ENCODE measurements at places on chromosomes 3 and 15.

DNA sequence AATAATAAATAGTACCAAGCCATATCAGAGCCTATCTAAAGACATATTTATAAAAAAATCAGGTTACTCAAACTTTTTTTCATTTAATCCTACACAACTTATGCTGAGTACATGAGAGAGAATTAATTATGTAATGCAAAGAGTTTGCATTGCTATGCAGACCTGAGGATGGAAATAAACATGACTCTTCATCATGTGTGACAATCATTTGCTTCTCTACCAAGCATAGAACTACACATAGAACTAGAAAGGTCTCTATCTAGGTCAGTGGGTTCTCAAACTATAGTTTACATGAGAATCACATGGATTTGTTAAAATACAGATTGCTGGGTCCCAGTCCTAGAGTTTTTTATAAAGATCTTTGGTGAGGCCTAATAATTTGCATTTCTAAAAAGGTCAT is 86.8 kb downstream of the GBE1 start:
- no peaks in the 10 kb centered on the region for H3K36me3 ChIP-seq
- H3K27ac ChIP-seq, result no peak overlapping the region
- no peak overlapping the region for H3K4me3 ChIP-seq
- no peaks in the 10 kb centered on the region for H3K27me3 ChIP-seq

GRCh38 chr3:172317984-172318383 is 130.3 kb downstream of the GHSR start:
- H3K4me1 ChIP-seq, result peaks cover 39% of the 10 kb centered on the region
- no peaks in the 10 kb centered on the region for H3K27me3 ChIP-seq
- H3K4me3 ChIP-seq, result no peak overlapping the region
- H3K27ac ChIP-seq, result peak overlapping the region; percentile 89
- H3K36me3 ChIP-seq, result peaks cover 44% of the 10 kb centered on the region

- H3K27me3 ChIP-seq, result no peaks in the 10 kb centered on the region
- no peaks in the 10 kb centered on the region for H3K36me3 ChIP-seq
- DNase-seq, result no peak
These were observed 107.7 kb downstream of the WDR76 start for GRCh38 chr15:43934480-43934879.

- H3K27me3 ChIP-seq, result peaks cover 5% of the 10 kb centered on the region
- H3K4me3 ChIP-seq, result no peak overlapping the region
- no peak overlapping the region for H3K27ac ChIP-seq
- H3K4me1 ChIP-seq, result no peaks in the 10 kb centered on the region
- DNase-seq, result no peak
- no peaks in the 10 kb centered on the region for H3K36me3 ChIP-seq
These were observed 12.3 kb upstream of the DGKG start for GRCh38 chr3:186374376-186374775.

- H3K4me1 ChIP-seq, result no peaks in the 10 kb centered on the region
- no peaks in the 10 kb centered on the region for H3K36me3 ChIP-seq
- peaks cover 5% of the 10 kb centered on the region for H3K27me3 ChIP-seq
- DNase-seq, result no peak
- no peak overlapping the region for H3K27ac ChIP-seq
These were observed 40.8 kb upstream of the IQCF6 start for GRCh38 chr3:51819709-51820406.

GRCh38 chr3:191809326-191809949 is 348.5 kb downstream of the PYDC2 start:
- no peak overlapping the region for H3K27ac ChIP-seq
- no peak for DNase-seq
- H3K36me3 ChIP-seq, result no peaks in the 10 kb centered on the region
- no peak overlapping the region for H3K4me3 ChIP-seq
- no peaks in the 10 kb centered on the region for H3K27me3 ChIP-seq
- no peaks in the 10 kb centered on the region for H3K4me1 ChIP-seq

- no peaks in the 10 kb centered on the region for H3K27me3 ChIP-seq
- H3K27ac ChIP-seq, result no peak overlapping the region
These were observed 23.1 kb downstream of the TP53BP1 start for GRCh38 chr15:43469867-43470266.

- no peaks in the 10 kb centered on the region for H3K27me3 ChIP-seq
- peaks cover 2% of the 10 kb centered on the region for H3K4me1 ChIP-seq
- H3K4me3 ChIP-seq, result no peak overlapping the region
- no peaks in the 10 kb centered on the region for H3K36me3 ChIP-seq
These were observed 373.3 kb downstream of the GAP43 start for GRCh38 chr3:115996420-115997108.

GRCh38 chr3:8841472-8841871 is 72.1 kb upstream of the OXTR start:
- H3K4me1 ChIP-seq, result peaks cover 9% of the 10 kb centered on the region
- DNase-seq, result no peak
- no peaks in the 10 kb centered on the region for H3K27me3 ChIP-seq
- H3K4me3 ChIP-seq, result no peak overlapping the region
- no peaks in the 10 kb centered on the region for H3K36me3 ChIP-seq
- H3K27ac ChIP-seq, result no peak overlapping the region

DNA sequence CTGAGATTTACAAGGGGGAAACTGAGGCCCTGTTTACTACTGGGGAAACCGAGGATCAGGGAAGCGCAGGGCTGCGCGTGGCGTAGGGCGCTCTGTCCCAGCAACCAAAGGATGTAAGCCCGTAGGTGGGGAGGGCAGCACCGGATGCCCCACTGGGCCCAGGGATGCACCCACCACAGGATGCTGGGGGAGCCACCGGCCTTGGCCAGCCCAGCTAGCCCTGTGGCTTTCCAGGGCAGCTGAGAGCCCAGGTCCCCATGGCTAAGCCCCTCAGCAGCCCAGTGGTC is 33.4 kb downstream of the RPN1 start:
- peak overlapping the region; percentile 83 for H3K4me3 ChIP-seq
- DNase-seq, result no peak
- peak overlapping the region; percentile 84 for H3K27ac ChIP-seq
- H3K36me3 ChIP-seq, result peaks cover 32% of the 10 kb centered on the region
